Esophagus squamous epithelium (tissue), 5 donors: ENCODE measurements at places on chromosomes 16 and 17.

DNA sequence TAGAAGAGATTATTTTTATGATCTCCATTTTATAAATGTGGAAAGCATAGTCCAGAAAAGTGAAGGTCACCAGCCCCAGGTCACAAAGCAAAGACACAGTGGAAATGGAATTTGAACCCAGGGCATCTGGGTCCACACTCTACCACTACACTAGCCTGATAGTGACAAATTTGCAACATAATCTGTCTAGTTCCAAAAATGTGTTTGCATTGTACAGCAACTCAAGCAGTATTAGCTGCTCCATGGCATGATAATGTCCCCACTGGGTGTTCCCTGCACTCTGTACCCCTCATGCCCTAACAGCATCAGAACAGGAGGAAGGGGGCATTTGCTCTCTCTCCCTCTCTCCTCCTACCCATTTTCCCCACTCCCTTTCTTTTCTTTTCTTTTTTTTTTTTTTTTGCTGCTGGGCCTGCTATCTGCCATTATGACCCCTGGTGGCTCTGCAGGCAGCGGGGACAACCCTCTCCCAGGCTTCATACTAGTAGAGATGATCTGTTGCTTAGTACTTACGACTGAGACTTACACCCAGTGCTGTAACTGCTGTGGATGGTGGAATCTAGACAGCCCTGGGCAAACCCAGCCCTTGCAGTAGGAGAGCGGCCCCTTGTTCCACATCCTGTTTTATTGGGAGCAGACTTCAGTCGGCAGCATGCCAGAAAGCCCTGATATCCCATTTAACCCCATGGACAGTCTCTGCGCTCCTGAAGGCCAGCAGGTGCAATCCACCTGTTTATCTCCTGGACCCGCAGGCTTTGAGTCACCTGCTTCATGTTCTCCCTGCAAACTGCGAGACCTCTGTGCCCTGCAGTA, 306.3 kb downstream of the SOX9 start:
- no peak for DNase-seq

DNA sequence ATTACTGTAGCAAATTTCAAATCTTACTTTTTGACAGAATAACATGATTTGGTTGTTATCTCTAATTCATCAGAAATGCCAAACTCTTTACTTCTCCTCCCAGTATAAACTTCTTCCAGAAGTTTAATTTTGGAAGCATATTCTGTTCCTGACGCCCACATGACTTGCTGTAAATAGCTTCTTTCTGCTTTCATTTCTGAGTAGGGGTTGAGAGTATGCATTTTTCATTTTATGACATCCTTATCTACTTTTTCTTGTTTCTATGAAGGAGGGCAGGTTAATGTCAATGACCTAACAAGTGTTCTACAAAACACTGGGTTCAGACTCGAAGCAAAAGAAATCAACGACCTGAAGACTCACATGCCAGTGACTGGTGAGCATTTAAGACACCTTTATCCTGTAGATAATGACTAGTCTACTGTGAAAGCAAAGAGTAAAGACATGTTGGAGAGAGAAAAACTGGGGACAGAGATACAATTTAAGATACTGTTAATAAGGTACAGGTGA, 36.5 kb upstream of the EFCAB3 start:
- DNase-seq = no peak

DNA sequence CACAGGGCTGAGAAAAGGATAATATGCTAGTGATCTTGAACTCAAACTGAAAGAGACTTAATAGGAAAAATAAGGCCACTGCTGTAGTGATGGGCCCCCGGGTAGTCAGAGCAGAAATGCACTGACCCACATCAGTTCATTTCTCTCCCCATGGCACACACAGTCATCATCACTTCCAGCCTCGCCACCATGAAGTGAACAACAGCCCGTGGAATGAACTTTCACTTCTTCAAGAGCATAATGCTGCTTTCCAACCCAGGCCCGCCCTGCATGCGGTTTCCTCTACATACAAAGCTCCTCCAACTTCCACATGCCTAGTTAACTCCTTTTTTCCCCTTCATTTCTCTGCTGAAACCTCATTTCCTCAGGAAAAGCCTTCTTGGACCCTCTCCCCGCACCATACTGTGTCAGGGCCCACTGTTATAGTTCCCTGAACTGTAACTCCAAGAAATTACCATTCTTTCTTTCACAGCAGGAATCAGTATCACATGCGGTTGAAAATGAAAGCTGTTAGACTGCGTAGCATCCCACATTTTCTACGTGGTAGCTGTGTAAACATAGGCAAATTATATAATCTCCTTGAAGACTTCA, 65.8 kb upstream of the SMIM36 start:
- no peak for DNase-seq

DNA sequence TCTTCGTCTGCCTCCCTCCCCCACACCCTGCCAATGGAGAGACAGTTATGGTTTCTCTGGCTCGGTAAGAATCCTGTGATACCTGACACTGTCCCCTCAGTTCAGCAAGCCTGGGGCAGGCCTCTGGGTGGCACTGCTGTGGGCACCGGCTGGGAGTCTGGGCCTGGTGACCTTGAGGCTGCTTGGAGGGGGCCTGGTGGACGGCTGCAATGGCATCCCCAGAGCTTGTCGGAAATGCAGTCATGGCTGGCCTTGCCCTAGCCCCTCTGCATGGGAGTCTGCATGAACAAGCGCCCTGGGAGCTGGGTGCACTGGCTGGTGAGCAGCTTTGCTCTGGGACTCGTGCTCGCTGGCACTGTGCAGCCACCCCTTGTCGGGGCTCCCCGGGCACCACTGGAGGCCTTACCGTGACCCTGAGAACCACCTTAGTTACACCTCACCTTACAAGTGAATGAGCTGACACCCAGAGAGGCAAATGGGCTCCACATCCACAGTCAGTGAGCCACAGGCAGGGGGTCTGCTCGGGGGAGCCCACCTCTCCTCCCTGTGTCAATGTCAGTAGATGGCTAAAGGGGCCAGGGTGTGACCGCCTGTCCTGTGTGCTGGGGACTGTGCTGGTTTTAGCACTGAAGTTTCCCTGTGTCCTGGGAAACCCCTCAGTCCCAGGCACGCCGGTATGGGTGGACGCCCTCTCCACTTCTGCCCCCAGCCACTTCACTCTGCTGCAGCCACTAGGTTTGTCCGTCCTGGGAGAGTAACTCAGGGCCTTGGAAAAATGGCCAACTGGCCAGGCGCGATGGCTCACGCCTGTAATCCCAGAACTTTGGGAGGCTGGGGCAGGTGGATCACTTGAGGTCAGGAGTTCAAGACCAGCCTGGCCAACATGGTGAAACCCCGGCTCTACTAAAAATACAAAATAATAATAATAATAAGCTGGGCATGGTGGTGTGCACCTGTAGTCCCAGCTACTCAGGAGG, 1.4 kb downstream of the LGALS3BP start:
- no peak for DNase-seq
